ENCODE measurements at places on chromosomes 16 and 17.

- peak; percentile 74 for DNase-seq
Measured at GRCh38 chr16:84537491-84538151, 33.2 kb upstream of the MEAK7 start.

DNA sequence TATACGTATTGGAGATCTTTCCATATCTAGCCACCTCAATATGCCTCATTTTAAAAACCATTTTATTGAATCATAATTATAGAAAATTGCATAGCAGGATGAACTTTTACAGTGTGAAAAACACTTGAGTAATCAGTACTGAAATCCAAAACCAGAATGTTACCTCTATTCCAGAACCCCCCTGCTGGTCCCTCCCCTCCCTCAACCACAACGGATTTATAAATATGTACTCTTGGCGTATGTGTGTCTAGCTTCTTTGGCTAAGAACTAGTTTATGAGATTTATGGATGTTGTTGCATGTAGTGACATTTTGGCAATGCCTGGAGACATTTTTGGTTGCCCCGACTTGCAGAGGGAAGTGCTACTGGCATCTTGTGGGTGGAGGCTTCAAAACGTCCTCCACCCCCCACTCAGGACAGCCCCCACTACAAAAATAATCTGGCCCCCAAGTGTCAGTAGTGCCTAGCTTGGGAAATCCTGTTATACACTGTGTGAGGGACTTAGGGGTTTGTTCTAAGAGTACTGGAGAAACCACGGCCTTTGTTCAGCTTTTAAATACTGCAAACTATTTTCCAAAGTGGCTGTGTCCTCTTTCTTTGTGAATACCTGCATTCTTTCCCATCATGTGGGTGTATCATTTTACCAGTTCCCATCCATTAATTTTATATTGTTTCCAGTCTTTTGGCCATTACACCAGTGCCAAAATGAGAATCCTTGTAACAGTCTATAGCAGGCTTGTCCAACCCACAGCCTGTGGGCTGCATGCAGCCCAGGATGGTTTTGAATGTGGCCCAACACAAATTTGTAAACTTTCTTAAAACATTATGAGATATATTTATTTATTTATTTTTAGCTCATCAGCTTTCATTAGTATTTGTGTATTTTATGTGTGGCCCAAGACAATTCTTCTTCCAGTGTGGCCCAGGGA, 23.7 kb downstream of the ITPRIPL2 start:
- DNase-seq = no peak

DNA sequence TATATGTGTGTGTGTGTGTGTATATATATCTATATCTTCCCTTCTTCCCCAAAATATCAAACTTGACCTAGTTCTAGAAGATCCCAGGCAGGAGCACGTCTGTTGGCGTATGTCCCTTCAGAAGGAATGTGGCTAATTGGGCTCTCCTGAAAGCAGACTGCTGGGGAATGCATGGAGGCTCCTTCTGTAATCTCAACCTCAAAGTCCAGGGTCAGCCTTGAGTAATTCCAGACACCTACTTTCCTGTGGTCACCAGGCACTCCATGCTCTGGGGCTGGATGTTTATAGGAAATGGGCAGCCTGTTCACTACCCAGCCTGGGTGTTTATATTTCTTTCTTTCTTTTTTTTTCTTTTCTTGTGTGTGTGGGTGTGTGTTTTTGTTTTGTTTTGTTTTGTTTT, 13.4 kb downstream of the BCO1 start:
- DNase-seq = no peak

DNA sequence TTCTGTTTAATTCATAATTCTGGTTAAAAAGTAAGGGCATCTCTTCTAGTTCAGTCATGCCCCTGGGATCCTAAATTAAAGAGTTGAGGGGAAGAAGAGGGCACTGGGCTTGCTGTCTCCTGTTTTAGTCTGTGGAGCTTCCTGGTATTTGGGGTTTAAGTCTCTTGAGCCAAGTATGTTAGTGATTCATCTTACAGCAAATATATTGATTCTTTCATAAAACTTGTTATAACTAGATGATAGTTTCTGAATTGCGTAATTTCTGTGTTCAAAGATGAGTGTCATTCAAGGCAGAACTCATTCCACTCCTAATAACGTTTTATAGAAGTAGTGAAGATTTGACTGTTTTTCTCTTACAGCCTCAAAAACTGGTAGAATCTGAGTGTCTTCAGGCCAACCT, 1.7 kb downstream of the TXNDC17 start:
- DNase-seq = no peak

GRCh38 chr17:39854909-39855308, 9.2 kb downstream of the IKZF3 start:
- DNase-seq = no peak

GRCh38 chr16:27237219-27238015, 31.2 kb downstream of the NSMCE1 start:
- DNase-seq = no peak

GRCh38 chr16:87919681-87919994, 16.7 kb downstream of the CA5A start:
- DNase-seq = no peak

- peak; percentile 94 for DNase-seq
Measured at GRCh38 chr17:2303204-2304188, at the start of the genes SMG6 and SRR. Gene SMG6 (minus strand): TSS chr17:2303785. CDS start chr17:2303720, 65 bp downstream. Gene SRR (plus strand): TSS chr17:2303950. CDS start chr17:2315561, 11,611 bp downstream.

Data from glutamatergic neuron (in vitro differentiated cells).